ENCODE measurements at places on chromosomes 12 and 14. TPM values are rescaled to one million over a fixed set of nuclear protein-coding genes. Genes with fewer than 3 reads are reported as not detected.

DNA sequence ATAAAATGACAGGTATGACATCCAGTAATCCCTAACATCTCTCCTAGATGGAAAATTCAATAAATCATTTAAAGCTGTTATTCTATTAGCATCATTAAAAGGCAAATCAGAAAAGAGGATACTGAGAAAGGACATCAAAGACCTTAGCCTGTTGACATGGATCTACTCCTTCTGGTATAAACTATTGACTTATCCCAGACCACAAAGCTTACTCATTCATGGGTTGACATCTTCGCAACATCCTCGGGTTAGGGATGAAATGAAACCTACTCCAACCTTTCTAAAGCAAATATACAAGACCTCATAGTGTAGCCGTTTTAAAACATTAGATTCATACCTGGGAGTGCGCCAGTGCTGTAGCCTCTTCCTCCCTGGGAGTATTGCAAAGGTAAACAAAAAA lies 191.5 kb upstream of the BTG1 start:
- DNase-seq: no peak

DNA sequence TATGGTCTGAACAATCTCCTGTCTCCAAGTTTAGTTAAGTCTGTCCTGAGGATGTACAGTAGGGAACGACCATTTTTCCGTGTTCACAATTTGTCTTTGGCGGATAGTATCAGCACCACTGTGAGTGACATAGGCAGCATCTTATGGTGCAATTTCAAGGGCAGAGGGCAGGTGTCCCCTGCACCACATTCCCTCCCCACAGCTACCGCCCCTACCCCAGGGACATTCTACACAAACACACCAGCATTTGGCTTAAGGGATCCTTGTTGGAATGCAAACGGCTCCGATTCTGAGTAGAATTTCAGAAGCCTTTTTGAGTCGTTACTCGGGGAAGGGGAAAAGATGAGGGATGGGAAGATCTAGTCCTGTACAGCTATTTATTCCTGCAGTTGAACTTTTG lies 25.1 kb upstream of the DICER1 start:
- no peak for DNase-seq

AQP2 gene
- total RNA-seq: 1.1 TPM

IAPP gene
- not detected for total RNA-seq

GUCY2C gene
- not detected for total RNA-seq

- no peak for DNase-seq
Observed at GRCh38 chr12:41511247-41511646, 323.1 kb downstream of the PDZRN4 start.

DNA sequence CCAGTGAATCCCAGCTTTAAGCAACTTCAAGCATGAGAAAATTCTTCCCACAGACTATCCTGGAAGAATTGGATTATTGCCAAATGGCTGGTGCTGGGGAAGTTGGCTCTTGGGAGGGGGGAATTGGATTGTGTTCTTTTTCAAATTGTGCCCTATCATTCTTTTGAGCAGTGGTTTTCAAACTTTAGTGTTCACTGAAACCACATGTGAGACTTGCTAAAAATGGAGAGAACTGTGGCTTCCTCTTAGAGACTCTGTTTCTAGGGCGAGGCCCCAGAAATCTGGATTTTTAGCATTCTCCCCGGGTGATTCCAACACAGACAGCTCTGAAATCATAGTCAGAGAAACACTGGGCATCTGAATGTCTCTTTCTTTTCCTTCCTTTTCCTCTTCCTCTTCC lies 14.3 kb upstream of the OTUB2 start:
- no peak for DNase-seq

TESPA1 gene
- 0.91 TPM for total RNA-seq

PLA2G1B gene
- not detected for total RNA-seq
